Progenitor cell of endocrine pancreas (in vitro differentiated cells): ENCODE measurements at places on chromosomes 13 and 19.

DNA sequence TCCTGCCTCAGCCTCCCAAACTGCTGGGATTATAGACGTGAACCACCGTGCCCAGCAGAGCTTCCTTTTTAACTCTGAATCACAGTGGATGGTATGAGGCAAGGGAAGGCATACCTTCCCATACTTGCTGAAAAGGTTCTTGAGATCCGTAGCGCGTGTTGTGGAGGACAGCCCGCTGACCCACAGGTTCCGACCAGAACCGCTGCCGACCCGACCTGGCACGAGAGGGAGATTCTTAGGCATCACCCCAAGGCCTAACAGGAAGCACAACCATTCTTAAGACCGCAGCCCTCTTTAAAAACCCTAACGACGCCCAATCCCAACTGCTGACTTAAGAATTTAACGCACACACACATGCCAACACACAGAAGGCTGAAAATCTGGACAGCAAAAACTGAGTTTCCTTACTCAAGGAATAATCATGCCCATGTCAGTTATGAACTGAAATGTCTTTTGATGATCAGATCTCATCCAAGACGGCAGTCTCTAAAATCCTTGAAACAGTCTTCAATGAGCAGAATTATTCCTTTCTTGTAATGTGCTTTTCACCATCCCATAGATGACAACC is 12.6 kb downstream of the SAFB2 start:
- DNase-seq: no peak

DNA sequence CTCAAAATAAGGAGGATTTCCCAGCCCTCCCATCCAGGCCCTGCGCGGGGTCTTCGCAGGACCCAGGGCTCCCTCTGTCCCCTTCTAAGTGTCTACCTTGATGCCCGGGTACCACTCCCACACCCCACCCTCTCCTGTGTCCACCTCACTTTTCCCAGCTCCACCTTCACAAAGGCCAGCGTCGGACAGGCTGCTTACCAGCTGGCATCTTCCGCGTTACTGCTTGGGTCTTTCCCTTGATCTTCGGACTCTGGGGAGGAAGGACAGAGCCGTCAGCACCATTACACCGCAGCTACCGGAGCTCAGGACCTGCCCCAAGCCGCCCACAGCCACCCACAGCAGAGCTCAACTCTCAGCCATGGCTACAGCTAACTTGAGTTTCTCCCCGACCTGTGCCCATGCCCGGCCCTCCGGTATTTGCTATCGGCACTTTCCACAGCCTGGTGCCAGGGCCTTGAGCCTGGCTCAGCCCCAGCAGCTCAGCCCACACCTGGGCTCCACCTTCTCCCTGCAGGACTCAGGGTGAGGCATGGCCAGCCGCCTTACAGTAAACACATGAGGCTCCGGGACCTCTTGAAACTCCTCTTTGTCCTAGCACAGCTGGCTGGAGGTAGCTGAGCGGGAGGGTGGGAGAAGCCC is 3.8 kb downstream of the C13orf46 start:
- no peak for DNase-seq

DNA sequence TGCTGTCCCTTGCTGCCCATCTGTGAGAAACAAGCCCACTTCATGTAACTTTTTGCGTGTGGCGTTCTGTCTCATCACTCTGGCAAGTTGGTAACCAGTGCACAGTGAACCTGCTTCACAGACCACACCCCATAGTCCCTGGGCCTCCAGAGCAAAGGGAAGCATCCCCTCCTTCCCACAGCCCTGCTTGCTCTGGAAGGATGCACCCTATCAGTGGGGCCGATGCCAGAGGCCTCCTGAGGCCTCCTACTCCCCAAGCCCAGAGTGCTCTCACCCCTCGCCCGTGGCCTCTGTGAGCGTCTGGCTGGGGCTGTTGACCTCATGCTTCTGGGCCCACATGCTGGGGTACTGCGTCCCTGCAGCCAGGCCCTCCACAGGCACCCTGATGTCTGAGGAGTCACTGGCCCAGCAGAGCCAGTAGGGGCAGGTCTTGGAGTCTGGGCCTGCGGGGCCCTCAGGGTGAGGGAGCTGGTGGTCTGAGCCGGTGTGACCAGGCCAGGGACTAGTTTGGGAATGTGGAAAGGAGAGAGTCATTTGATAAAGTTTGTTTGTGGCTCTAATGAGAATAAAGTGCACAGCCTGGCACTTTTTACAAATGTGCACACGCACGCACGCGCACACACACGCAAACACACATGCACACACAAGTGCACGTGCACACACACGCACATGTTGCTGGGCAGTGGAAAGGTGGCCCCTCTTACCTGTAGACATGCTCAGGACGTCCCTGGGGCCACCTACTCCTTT is 5.1 kb downstream of the TMEM86B start:
- DNase-seq: no peak

GRCh38 chr19:32802840-32803239 is 66.7 kb downstream of the SLC7A9 start:
- no peak for DNase-seq

DNA sequence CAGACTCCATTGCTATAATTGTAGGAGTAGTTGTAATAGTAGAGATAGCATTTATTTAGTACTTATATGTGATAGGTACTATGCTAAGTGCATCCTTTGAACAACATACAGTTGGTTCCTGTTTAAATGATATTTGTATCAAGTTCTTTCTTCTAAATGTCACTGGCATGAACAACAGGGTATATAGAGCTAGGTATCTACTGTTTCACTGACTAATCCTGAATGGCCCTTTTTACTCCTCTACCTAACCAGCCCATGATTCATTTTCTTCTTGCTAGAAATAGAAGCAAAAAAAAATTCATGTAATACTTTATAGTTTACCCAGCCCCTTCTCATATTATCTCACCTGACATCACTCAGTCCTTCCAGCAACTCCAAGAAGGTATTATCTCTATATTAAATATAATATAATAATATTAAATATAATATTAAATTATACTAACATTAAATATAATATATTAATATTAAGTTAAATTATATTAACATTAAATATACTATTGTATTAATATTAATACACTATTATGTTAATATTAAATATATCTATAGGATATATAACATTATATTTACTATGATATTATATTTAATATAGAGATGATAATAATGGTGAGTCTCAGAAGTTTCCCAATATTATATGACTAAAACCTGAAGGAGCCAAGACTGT is 74.2 kb downstream of the FRY start:
- no peak for DNase-seq

- no peak for DNase-seq
These were observed at the start of gene ADGRE3 for GRCh38 chr19:14674764-14675163. TSS of gene ADGRE3 (minus strand) at chr19:14674844. CDS start at chr19:14674770, 74 bp downstream.

DNA sequence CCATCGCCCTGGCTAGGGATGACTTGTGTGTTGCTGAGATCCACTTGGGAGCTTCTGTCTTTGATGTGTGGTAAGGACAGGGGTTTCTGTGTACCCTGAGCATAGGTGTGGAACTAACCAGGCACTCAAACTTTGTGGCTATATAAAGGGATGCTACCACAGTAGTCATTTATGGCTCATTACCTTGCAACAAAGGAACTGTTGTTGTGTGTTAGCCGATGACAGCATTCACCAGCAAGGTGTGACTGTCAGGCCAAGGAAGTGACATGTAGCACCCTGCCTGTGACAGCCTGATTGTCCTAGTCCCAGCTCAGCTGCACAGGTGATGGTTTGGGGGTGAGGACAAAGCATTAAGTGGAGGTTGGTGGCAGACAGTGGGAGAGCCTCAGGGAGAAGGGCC is 73.6 kb downstream of the COG3 start:
- DNase-seq: no peak

- DNase-seq: peak; percentile 34
These were observed 11.0 kb downstream of the ZNF552 start for GRCh38 chr19:57803594-57804325.

- no peak for DNase-seq
These were observed 5.8 kb downstream of the ZNF444 start for GRCh38 chr19:56146904-56147303.

- DNase-seq: no peak
These were observed 21.0 kb upstream of the NDFIP2 start for GRCh38 chr13:79459906-79460305.

- DNase-seq: no peak
These were observed 65.1 kb downstream of the TM9SF2 start for GRCh38 chr13:99566125-99567083.

- DNase-seq: no peak
These were observed 539 bp upstream of the ZNF667 start for GRCh38 chr19:56477429-56478338.

DNA sequence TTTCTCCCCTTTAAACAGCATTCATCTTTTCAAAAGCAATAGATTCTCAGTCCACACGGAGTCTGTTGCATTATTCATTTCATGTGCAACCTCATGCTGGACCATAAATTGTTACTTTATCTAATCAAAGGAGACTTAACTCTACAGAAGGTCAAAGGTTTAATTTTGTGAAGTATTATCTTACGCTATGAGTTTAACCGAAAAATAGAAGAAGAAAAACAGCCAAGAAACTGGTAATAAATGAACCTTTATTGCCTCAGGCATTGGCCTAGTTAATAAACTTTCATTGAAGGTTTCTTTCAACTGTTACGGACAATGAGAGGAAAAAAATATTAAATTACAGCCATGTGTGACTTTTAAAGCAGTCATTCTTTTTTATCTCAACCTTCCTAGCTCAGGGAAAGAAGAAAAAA is 223.6 kb downstream of the DACH1 start:
- DNase-seq: no peak

DNA sequence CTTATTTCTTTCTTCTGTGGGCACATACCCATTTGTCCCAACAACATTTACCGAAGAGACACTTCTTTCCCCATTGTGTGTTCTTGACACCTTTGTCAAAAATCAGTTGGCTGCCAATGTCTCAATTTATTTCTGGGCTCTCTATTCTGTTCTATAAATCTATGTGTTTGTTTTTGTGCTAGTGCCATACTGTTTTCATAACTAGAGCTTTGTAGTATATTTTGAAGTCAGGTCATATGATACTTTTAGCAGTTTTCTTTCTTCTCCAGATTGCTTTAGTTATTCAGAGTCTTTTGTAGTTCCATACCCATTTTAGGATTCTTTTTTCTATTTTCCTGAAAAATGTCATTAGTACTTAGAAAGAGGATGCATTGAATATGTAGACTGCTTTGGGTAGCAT is 1276.3 kb downstream of the SLITRK1 start:
- DNase-seq: no peak

GRCh38 chr19:33426621-33427361 is 53.3 kb downstream of the CEBPG start:
- no peak for DNase-seq

DNA sequence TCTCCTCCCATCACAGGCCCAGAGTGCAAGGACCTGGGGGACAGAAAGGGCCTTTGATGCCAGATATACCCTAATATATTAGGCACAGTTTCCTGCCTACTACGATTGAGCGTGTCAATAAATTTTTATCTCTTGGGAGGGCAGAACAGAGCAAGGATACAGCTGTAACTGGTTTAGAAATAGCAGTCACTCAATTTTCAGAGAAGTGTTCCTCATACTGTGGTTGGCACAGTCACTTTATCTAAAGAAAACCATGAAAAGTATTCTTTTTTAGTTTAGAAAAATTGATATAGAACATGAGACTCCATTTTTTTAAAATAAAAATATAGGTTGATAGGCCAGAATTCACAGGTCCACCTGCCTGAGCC is 460 bp upstream of the ZNF155 start:
- no peak for DNase-seq

DNA sequence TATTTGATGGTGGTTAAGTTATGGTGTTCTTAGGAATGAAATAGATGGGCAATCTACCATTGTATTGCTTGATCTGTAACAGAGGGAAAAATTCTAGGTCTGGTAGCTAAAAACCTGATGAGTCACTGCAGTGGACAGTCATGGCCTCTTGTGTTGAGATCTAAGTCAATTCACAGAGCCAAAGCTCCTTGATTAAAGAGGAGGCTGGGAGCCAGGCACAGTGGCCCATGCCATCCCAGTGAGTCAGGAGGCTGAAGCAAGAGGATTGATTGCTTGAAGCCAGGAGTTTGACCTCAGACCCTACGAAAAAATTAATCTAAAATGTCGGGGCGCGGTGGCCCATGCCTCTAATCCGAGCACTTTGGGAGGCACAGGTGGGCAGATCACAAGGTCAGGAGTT is 67.1 kb upstream of the KPNA3 start:
- DNase-seq: no peak

GRCh38 chr13:37918116-37918714 is 48.6 kb upstream of the TRPC4 start:
- no peak for DNase-seq

DNA sequence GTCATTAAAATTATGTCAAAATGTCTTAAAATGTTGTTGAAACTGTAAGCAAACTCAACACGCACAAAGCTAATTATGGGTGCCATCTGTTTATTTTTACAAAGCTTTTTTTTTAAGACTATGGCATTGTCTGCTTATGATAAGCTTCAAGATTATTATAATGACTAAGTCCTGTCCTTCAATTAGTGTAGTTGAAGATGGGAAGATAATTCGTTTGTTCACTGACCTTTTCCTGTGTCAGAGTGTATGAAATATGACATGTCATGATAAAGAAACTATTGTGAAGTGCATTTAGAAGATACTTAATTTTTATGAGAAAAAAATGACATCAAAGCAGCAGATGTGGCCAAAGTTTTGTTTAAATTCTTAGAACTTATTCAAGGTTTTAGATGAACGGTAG is 211.3 kb downstream of the PCCA start:
- no peak for DNase-seq

- no peak for DNase-seq
These were observed 8.0 kb downstream of the ZNF431 start for GRCh38 chr19:21149877-21150276.

DNA sequence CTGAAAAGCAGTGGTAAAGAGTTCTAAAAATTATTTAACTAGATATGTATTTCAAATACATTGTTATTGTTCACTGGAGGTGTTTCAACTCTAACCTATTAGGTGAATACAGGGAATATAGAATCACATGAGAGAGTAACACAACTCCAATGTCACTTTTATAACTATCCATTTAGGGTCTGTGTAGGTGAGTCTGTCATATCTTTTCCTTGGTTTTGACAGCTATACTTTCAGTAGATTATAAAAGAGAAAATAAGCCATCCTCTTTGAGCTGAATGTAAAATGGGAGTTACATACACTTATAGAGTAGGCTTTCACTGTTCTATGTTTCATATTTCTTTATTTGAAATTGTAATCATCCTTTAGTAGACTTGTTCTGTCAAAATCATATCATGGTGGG is 2321.0 kb downstream of the PCDH9 start:
- DNase-seq: no peak

GRCh38 chr13:97301382-97302095 is 79.4 kb downstream of the MBNL2 start:
- no peak for DNase-seq

DNA sequence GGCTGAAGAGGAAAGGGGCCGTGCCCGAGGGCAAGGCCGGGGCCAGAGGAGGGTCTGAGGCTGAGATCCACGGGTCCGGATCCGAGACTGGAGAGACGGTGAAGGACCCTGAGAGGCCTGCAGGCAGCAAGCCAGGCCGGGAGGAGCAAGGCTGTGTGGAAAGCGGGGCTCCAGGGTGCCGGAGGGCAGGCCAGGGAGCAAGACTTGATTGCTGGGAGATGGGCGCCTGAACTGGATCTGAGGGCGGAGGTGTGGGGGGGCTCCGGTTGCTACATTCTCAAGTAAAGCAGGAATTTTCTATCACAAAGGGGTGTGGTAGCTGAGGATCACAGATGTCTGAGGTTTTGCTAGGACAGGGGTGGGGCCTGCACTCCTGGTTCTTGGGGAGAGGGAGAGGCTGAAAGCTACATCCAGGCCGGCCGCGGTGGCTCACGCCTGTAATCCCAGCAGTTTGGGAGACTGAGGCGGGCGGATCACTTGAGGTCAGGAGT is 3.8 kb downstream of the MAMSTR start:
- no peak for DNase-seq
